ENCODE measurements at places on chromosomes 12 and 14. TPM values are rescaled to one million over a fixed set of nuclear protein-coding genes. Genes with fewer than 3 reads are reported as not detected.

Gene HOXC4
- 1.0 TPM for total RNA-seq

Gene NPFF
- total RNA-seq = not detected

Gene LRRK2
- 0.13 TPM for total RNA-seq

Gene ZNF26
- total RNA-seq = 13.0 TPM

Gene KRT73
- not detected for total RNA-seq

Gene GTF2A1
- 48.1 TPM for total RNA-seq

Gene ITPR2
- 28.6 TPM for total RNA-seq

Gene TMEM253
- total RNA-seq = 0.13 TPM

Gene SERPINA3
- total RNA-seq = not detected

Gene APPL2
- total RNA-seq = 12.2 TPM

Gene DTX1
- total RNA-seq = 3.3 TPM

Gene AICDA
- not detected for total RNA-seq

Gene ASB2
- total RNA-seq = 75.9 TPM

Gene MORN3
- 1.0 TPM for total RNA-seq
